NCI-H1092 (cell line): ENCODE measurements at places on chromosomes 7 and 10.

DNA sequence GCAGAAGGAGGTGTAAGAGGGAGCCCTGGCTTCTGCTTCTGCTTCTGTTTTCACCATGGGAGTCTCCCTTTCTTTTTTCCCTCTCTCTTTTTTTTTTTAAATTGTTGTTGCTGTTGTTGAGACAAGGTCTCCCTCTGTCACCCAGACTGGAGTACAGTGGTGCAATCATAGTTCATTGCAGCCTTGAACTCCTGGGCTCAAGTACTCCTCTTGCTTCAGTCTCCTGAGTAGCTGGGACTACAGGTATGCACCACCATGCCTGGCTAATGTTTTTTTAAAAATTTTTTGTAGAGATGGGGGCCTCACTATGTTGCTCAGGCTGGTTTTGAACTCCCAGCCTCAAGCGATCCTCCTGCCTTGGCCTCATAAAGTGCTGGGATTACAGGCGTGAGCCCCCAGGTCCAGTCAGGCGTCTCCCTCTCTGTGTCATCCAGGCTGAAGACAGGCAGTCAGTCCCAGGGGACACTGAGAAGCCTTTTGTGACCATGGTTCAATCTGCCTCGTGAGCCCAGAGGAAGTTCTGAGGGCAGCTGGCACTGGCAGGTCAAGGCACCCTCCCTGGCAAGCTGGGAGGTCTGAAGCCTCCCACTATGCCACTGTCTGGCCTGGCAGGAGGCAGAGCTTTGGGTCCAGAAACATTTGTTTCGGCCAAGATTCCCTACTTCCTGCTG, 33.6 kb upstream of the NPFFR1 start:
- no peak for DNase-seq

- DNase-seq, result no peak
Observed at GRCh38 chr7:37225285-37225969, 223.2 kb downstream of the ELMO1 start.

DNA sequence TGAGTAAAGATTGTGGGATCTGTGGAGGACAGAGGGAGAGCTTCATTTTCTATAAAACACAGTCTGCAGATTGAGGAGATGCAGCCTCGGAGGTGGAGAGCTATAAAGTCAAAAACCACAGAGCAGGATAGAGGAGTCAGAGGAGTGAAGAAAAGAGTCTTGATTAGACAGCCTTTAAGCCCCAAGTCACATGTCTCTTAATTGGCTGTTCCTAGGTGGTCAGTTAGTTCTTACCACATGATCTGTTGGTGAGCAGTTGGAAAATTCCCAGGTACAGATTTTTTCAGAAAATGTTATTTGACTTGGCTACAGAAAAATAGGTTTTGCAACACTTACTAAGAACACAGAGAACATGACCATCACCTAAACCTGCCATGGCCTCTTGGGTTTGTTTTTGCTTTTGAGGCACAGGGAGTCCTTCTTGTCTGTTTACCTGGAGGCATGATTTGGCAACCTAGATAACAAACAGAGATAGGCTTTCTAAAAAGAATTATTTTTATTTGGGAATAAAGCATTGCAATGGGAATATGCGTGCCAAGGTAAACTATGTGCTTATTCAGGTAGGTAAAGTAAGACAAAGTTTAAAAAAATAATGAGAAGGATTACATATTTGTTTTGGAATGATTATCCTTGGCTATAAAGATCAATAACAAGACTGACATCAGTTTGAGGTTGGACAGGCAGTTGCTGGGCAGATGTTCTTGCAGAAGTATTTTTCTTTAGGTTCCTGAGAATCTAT, 604 bp upstream of the CYP3A43 start:
- DNase-seq, result no peak

DNA sequence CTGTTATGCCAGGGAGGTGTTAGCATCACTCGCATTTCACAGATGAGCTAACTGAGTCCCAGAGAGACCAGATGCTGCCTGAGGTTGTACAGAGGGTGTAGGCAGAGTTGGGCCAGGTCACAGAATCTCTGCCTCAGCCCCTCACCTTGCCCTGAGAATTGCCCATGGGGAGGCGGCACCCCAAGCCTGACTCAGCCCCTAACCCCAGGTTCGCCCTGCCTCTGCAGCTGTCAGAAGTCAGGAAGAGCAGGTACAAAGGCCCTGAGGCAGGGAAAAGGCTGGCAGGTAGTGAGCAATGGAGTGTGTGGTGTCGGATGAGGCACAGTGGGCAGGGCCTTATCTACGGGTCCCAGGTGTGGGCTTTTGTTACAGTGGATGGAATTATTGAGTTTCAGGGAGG, 79.4 kb downstream of the MYL10 start:
- DNase-seq, result no peak

GRCh38 chr7:1993776-1994740, 238.7 kb downstream of the MAD1L1 start:
- no peak for DNase-seq

- DNase-seq, result no peak
Observed at GRCh38 chr10:59243611-59244195, 67.3 kb downstream of the PHYHIPL start.

DNA sequence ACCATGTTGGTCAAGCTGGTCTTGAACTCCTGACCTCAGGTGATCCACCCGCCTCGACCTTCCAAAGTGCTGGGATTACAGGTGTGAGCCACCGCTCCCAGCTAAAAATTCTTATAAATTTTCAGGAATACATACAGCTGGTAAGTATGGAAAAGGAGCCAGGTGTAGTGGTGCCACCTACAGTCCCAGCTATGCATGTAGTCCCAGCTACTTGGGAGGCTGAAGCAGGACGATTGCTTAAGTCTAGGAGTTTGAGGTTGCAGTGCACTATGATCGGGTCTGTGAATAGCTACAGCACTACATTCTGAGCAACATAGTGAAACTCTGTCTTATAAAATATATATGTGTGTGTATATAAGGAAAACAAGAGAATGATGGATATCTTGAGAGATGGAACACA, 19.0 kb downstream of the LDB1 start:
- no peak for DNase-seq

- no peak for DNase-seq
Observed at GRCh38 chr10:126433351-126433750, 45.1 kb upstream of the ADAM12 start.

DNA sequence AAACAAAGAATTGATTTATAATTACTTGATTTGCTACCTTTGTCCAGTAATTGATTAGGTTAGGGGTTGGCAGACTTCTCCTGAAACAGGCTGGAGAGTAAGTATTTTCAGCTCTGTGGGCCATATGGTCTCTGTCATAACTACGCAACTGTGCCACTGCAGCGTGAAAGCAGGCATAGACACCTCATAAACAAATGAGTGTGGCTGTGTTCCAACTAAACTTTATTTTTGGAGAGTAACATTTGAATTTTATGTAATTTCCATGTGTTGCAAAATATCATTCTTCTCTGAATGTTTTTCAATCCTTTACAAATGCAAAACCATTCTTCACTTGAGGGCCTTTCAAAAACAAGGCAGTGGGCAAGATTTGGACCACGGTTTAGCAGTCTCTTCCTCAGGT, 76.9 kb downstream of the GALNT17 start:
- no peak for DNase-seq

GRCh38 chr7:155965010-155965409, 152.7 kb upstream of the SHH start:
- no peak for DNase-seq

GRCh38 chr7:158067931-158068482, 519.6 kb downstream of the PTPRN2 start:
- DNase-seq, result no peak

GRCh38 chr7:130721486-130722277, 12.3 kb downstream of the KLF14 start:
- DNase-seq, result peak; percentile 73

DNA sequence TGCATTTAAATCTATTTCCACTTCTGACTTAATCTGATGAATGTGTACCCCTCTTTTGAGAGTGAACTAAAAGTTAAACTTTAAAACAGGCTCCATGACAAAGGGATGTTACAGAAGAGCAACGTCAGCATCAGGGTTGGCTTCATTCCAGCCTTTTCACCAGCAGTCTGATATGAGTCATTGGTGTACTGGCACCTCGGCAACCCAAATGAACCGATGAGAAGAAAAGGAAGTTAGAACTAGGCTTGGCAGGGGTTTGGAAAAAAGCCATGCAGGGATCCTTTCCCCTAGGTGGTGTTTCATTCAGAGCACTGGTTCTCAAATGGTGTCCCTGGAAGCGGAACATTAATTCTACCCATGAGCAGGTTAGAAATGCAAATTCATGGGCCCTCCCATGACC, 53.6 kb downstream of the SEC61G start:
- no peak for DNase-seq

GRCh38 chr10:3438606-3439005, 266.0 kb upstream of the PITRM1 start:
- no peak for DNase-seq

GRCh38 chr10:107717046-107717445, 552.5 kb upstream of the SORCS1 start:
- no peak for DNase-seq

DNA sequence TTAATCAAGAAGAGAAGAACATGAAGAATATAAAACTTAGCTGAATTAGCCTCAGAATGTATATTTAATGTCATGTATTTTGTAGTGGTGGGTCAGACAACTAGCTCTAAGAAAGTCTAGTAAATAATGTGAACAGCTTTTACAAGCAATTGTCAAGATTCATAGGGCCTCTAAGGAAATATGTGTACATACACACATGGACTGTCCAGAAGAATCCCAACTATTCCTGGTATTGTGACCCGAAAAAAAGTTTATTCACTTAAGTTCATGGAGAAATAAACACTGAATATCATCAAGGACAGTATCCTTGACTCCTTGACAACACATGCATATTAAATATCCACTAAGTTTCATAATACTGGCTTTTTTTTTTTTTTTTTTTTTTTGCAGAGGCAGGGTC, 11.4 kb upstream of the TWIST1 start:
- no peak for DNase-seq

DNA sequence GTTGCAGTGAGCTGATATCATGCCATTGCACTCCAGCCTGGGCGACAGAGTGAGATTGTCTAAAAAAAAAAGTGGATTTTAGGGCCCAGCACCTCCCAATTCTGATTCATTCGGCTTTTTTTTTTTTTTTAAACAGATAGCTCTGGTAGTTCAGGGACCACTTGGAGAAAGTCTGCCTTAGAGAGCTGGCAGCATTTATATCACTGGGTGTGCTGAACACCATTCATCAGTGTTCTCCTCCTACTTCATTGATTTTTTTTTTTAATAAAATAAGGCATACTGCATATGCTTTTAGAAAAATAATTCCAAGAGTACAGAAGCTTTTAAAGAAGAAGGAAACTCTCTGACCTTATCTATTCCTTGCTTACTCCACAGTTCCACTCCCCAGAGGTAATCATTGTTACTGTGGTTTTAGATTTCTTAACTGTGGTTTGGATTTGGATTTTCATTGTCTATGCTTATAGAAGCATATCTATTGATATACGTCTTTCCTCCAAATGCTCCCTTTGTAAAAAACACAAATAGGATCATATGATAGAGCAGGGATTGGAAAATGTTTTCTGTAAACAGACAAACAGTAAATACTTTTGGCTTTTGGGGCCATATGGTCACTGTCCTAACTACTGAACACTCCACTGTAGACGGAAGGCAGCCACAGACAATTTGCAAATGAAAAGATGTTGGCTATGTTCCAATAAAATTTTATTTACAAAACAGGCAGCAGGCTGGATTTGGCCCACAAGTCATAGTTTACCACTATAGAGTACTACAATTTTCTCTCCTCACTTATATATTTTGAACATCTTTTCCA, 21.1 kb upstream of the SAR1A start:
- no peak for DNase-seq

GRCh38 chr10:108901781-108902618, 1021.3 kb downstream of the XPNPEP1 start:
- no peak for DNase-seq

DNA sequence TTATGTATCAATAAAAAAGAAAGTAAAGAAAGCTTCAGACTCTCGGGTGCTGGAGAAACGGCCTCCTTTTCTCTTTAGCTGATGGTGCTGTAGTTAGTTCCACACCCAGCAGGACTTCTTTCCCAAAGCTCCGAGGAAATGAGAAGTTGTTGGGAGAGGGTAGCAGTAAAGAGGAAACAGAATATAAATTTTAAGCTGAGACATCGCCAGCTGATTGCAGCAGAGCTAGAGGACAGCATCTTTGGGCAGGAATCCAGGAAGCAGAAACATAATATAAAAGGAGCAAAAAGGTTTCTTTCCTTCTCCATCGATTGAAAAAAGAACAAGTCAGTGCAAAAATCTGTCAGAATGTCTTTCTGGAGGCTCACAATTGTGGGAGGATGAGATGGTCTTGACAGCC, 616.9 kb upstream of the FOXK1 start:
- no peak for DNase-seq

GRCh38 chr7:30896783-30897637, 14.6 kb upstream of the AQP1 start:
- DNase-seq, result no peak

- peak; percentile 81 for DNase-seq
Observed at GRCh38 chr7:29408841-29409243, 154.8 kb upstream of the PRR15 start.

DNA sequence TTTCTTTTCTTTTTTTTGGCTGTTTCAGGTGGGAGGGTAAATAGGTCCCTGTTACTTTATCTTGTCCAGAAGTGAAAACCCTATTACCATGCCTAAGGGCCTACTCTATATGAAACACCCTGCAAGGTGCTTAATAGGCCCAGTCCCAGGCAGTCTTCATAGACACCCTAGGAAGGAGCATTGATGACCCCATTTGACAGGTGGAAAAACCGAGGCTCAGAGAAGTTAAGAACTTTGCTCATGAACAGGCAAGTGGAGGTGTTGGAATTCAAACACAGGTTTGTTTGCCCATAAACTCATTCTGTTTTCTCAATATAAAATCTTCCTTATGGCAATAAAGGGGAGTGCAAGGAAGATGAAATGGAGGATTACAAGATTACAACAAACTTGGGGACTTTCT, 115.8 kb downstream of the ARHGAP22 start:
- no peak for DNase-seq

DNA sequence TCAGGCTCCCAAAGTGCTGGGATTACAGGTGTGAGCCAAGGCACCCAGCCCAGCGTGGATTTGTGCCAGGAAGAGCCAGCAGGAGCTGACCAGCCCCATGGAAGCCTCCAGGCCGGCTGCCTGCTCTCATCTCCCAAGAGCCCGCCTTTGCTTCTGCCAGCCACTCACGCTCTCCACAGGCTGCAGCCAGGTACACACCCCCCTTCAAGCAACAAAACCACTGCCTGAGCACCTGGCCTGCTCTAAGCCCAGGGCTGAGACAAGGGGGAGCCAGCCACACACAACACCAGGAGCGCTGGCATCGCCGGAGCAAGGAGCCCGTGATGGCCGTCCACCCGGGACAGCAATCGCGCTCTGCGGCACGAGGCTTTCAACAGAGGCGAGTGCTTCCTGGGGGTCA, 34.5 kb downstream of the MAD1L1 start:
- peak; percentile 76 for DNase-seq

GRCh38 chr10:124010563-124011131, 82.8 kb downstream of the CHST15 start:
- no peak for DNase-seq

- no peak for DNase-seq
Observed at GRCh38 chr7:234708-235553, 42.6 kb downstream of the FAM20C start.

GRCh38 chr7:133364959-133365690, 112.2 kb downstream of the EXOC4 start:
- no peak for DNase-seq
